ENCODE measurements at places on chromosomes 2 and 18. TPM values are rescaled to one million over a fixed set of nuclear protein-coding genes. Genes with fewer than 3 reads are reported as not detected.

DNA sequence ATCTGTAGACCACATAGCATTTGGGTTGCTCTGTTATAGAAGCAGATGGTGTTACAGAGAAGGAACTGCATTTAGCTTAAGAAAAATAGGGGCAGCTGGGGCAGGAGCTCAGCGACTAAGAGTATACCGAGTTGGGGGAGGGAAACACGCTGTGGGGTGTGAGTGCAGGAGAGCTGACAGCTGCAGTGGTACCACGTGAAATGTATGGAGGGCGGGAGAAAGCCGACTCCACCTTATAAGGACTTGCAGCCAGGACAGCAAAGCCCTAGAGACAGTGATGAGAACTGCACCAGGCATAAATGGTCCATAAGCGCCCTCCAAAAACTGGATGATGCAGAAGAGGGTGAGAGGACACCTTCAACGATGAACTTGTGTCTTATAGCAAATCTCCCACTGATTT is 237.6 kb downstream of the PRKCE start:
- peak; percentile 38 for DNase-seq

DNA sequence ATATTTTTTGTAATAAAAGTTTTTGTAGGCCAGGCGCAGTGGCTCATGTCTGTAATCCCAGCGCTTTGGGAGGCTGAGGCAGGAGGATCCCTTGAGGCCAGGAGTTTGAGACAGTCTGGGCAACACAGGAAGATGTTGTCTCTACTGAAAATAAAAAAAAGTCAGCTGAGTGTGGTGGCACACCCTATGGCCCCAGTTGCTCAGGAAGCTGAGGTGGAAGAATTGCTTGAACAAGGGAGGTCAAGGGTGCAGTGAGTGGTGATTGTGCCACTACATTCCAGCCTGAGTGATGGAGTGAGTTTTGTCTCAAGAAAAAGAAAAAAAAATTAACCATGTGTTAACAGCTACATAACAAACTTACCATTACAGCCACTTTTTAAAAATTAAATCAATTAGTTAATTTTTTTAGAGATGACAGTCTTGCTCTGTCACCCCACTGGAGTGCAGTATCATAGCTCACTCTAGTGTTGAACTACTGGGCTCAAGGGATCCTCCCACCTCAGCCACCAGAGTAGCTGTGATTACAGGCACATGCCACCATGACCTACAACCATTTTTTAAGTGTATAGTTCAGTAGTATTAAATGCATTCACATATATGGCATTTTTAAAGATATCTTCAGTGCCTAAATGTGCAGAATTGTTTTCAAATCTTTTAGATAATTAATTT is 67.2 kb upstream of the ACYP2 start:
- DNase-seq: no peak

DNA sequence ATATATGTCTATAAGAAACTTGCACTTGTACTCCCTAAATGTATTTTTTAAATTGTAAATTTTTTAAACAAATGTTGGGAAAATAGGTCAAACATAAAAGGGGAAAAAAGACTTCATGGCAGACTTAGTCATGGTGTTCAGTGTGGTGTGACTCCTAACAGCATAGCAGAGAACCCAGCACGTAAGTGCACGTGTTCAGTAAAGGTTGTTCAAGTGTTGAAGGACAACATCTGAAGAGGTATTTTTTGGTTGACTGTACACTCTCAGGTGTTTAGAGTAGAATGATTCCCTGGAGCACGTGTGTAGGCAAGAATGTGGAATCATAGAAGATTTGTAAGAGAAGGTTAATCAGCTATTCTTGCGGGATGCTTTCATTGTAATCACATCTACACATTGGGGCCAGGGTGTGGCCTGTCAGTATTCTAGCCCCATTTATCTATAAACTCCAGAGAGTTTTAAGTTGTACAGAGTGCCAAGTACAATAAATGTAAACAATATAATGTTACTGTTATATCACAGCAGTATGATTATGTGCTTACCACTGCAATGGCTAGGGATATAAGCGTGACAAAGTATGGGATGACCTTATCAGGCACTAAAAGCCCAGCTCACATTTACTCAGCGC is 106.8 kb downstream of the CRIM1 start:
- DNase-seq: no peak

SCYGR4 gene
- total RNA-seq: not detected

C2orf66 gene
- total RNA-seq: not detected

ATP9B gene
- 12.6 TPM for total RNA-seq

Data from left ventricle myocardium inferior (tissue), 1 donor.